ENCODE measurements at places on chromosomes 3 and 15.

- no peak for DNase-seq
Observed at GRCh38 chr3:159911664-159912037, 77.0 kb upstream of the IL12A start.

DNA sequence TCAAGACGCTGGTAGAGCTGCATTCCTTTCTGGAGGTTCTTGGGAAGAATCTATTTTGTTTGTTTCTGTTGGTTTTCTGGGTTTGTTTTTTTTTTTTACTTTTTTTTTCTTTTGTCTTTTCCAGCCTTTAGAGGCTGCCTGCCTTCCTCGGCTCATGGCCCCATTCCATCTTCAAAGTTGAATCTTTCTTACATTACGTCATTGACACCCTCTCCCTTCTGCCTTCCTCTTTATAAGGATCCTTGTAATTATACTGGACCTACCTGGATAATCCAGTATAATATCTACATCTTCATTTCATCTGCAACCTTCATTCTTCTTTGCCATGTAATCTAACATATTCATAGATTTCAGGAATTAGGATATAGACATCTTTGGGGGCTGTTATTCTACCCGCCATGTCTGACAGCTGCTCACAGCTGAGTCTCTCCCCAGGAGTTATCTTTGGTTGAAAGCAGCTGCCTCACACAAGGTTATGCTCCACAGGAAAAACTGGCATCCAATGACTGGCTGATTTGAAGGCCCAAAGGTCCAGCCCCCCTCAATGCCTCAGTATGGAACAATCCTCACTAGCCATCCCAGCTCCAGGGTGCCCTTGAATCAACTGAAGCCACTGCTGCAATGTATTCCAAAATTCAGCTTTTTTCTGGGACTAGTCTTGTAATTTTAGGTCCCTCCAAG lies 38.4 kb upstream of the THBS1 start:
- DNase-seq = no peak

- no peak for DNase-seq
Observed at GRCh38 chr3:42602961-42603360, 2.5 kb downstream of the NKTR start.

GRCh38 chr15:68057034-68057433 lies 2.9 kb downstream of the PIAS1 start:
- DNase-seq = no peak

GRCh38 chr3:46913644-46914043 lies 36.1 kb downstream of the PTH1R start:
- DNase-seq = no peak

DNA sequence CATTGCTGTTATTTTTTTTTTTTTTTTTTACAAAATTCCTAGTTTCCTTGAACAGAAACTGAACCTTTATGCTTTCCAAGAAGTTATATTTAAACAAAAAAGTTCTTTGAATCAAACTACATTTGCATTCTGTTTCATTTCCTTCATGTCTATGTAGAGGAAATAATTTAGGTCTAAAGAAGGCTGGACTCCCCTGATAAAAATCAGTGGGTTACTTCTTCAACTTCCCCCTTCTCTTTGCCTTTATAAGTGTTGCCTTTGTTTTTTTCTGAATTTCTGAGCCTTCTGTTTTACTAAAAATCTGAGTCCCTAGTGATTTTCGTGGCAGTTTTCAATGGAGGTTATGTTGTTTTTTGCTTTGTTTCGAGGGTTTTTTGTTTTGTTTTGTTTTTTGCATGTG lies 152.8 kb downstream of the CHDH start:
- DNase-seq = no peak

GRCh38 chr15:35657679-35658311 lies 111.8 kb upstream of the DPH6 start:
- no peak for DNase-seq

- DNase-seq = no peak
Observed at GRCh38 chr3:21508246-21508645, 242.8 kb downstream of the ZNF385D start.

GRCh38 chr3:170572665-170573253 lies 13.1 kb downstream of the SLC7A14 start:
- no peak for DNase-seq

GRCh38 chr15:58548308-58549012 lies 116.7 kb downstream of the LIPC start:
- DNase-seq = no peak

DNA sequence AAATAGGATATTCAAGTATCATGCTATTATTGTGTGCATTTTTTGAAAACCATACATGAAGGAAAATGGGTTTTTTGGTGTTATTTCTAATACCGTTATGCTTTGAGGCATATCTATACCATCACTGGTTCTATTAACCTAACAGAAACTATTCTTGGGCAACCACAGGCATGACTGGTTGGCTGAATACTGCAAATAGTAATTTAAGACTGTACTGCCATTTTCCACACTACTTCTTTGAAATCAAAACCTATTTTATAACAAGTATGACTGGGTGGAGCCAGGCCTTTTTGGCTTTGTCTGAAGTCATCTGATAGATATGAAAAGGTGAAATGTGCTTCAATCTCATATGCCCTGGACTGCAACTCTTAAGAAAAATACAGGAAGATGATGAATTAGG lies 115.1 kb downstream of the ULK4 start:
- no peak for DNase-seq

DNA sequence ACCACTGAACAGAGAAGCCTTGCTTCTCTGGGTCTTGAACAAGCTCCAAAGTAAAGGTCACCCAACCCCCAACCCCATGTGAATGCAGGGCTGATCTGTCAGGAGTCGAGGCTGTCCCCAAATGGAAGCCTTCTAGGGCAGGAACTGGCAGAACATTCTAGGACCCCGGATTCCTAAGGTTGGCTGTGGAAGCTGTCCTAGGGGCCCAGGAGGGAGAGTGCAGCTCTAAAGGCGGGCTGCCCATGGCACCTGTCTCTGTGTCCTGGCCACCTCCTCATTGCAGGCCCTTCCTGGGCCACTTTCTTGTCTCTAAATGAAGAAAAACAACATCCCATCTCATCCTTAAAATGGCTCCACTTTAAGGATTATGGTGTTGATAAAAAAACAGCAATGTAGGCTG lies 53.6 kb upstream of the SEC61A1 start:
- DNase-seq = no peak

DNA sequence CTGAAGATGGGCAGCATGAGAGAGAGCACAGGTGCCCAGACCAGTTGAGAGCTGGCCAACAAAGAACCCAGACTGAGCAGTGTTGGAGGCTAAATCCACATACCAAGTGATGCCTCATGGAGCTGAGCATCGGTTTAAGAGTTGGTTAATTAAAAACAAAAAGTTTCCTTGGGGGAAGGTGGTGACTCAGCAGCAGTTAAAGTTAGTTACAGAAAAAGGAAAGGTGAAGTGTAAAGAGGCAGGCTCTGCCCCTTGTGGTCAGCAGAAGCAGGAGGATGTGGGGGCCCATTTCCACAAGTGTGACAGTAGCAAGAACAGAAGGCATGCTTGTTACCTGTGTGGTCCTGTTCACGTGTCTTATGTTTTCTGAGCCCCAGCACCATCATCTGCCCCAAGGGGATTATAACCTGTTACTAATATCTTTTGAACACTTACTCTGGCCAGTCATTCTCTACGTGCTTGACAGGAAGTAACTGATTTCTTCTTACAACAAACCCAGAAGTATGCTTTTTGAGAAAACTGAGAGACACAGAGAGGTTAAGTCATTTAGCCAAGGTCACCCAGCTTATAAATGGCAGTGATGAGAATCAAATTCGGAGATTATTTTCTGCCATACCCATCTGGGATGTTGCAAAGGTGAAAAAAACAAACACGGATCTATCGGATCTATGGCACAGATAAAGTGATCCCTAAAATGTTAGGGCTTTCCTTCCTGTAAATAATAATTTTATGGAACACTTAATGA lies 91.0 kb downstream of the EPHB1 start:
- no peak for DNase-seq

DNA sequence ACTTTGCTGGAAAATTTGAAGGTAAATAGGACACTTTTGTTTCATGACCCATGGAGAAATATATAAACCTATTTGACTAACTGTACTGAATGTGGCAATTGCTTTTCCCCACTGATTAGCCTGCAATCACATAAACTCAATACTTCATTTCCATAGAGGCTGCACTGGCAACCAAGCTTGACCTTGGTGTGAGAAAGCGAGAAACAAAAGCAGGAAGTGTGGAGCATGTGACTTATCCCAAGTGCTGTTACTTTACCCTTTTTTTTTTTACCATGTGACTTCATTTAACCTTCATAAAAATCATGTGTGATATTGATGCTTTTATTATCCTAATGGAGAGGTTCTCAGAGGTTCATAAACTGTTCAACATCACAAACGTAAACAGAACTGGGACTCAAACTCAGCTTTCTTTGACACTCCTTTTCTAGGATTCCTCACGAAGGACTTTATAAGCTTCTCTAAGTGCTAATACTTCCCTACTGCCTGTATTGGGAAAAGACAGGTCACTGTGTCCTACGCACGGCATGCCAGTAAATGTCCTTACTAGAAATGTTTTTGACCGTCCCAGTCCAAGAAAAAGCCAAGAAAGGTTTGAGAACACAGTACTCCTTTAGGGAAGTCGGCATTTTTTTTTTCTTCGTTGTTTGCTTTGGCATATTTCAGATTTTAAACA lies 34.9 kb upstream of the ZNF385D start:
- DNase-seq = no peak

GRCh38 chr3:13500133-13500885 lies 20.2 kb downstream of the HDAC11 start:
- DNase-seq = no peak

DNA sequence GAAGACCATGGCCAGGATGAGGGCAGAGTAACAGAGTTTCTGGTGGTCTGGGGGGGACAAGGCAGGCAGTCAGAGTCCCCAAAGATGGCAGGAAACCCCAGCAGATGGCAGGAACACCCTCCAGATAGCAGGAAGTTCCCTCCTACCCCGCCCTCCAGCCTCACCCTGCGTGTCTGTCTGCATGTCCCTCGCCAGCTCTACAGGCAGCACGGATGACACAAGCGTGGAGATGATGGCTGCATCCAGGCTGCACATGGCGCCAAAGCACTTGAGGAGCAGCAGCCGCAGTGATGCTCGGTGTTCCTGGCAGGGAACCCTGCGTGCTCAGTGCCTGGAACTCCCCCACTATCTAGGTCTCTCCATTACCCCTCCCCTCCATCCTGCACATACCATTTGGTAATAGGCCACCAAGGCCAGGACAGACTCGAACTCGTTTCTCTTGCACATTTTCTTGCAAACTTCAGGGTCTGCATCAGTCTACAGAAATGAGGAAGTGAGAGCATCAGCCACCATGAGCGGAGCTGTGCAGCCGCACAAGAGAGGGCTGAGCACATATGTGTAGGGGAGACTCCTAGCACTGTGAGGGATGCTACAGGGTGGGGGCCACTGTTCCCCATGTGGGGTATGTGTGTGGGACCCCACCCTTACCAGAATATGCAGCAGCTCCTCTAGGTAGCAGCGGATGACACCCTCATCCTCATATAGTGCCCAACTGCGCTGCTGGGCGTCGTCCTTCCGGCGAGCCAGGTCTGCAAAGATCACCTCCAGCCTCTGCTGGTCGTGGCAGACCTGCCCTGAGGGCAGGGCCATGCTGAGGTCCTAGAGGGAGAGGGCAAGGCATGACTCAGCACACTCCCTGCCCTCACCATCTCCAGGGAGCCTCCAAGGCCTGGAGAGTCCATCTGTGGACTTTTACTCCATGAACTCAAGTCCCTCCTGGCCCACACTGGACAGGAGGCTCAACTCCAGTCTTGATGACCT lies 6.0 kb downstream of the NCKIPSD start:
- no peak for DNase-seq
